Pericardium fibroblast (primary cell): ENCODE measurements at places on chromosomes 4 and X. TPM values are rescaled to one million over a fixed set of nuclear protein-coding genes. Genes with fewer than 3 reads are reported as not detected.

Gene RTL5
- total RNA-seq = 2.5 and 7.1 TPM in 2 replicates

Gene SOWAHD
- total RNA-seq = 0.70 TPM in 1 of 2 replicates, not detected in the other

Gene UNC5C
- total RNA-seq = 0.26 and 0.58 TPM in 2 replicates

Gene ZNF595
- 3.7 and 5.4 TPM in 2 replicates for total RNA-seq

Gene INTS6L
- 3.5 and 4.3 TPM in 2 replicates for total RNA-seq

Gene PABPC5
- total RNA-seq = 1.8 and 2.8 TPM in 2 replicates

Gene TMSB15A
- total RNA-seq = 1.8 TPM in 1 of 2 replicates, not detected in the other

Gene DRD5
- not detected in 2 replicates for total RNA-seq

Gene PRSS12
- 1.9 and 3.6 TPM in 2 replicates for total RNA-seq

Gene MAB21L2
- under 0.01 TPM in 1 of 2 replicates, not detected in the other for total RNA-seq

Gene PAGE4
- total RNA-seq = not detected in 2 replicates

Gene SLC10A6
- total RNA-seq = not detected in 2 replicates

Gene RAB41
- not detected in 2 replicates for total RNA-seq

Gene ARMCX5
- total RNA-seq = 5.2 and 6.5 TPM in 2 replicates

Gene UGT2A2
- total RNA-seq = not detected in 2 replicates

Gene STARD8
- total RNA-seq = 0.34 and 1.4 TPM in 2 replicates

Gene ENPP6
- total RNA-seq = 0.17 TPM in 1 of 2 replicates, not detected in the other

Gene WDR17
- 0.26 and 0.58 TPM in 2 replicates for total RNA-seq
